Stimulated activated CD4-positive, alpha-beta T cell treated with anti-CD3 and anti-CD28 coated beads, Interleukin-2, amount 100 ng/mL, for 4 hours (primary cell): ENCODE measurements at places on chromosomes 13 and 19.

GRCh38 chr19:34733266-34733745 is 737 bp upstream of the ZNF181 start:
- DNase-seq, result no peak

DNA sequence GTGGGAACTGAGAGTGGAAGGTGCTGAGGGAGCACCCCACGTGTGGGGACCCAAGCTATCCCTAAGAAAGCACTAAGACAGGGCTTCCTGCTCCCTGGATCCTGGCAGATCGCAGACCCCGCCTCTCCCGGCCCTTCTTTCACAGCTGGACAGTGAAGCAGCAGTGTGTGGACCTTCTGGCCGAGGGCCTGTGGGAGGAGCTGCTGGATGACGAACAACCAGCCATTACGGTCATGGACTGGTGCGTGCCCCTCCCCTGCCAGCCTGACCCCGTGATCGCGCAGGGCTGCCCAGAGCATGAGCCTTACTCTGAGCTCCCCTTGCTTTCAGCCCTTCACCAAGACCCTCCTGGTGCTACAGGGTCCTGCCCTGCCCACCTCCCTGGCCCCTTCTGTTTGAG is 2.3 kb downstream of the NCCRP1 start:
- DNase-seq, result no peak

- DNase-seq, result no peak
These were observed 2.9 kb downstream of the ZNF665 start for GRCh38 chr19:53190253-53190652.

GRCh38 chr19:35293363-35293739 is 1.4 kb downstream of the MAG start:
- no peak for DNase-seq

- DNase-seq, result no peak
These were observed 699 bp downstream of the MEGF8 start for GRCh38 chr19:42325896-42326771.

DNA sequence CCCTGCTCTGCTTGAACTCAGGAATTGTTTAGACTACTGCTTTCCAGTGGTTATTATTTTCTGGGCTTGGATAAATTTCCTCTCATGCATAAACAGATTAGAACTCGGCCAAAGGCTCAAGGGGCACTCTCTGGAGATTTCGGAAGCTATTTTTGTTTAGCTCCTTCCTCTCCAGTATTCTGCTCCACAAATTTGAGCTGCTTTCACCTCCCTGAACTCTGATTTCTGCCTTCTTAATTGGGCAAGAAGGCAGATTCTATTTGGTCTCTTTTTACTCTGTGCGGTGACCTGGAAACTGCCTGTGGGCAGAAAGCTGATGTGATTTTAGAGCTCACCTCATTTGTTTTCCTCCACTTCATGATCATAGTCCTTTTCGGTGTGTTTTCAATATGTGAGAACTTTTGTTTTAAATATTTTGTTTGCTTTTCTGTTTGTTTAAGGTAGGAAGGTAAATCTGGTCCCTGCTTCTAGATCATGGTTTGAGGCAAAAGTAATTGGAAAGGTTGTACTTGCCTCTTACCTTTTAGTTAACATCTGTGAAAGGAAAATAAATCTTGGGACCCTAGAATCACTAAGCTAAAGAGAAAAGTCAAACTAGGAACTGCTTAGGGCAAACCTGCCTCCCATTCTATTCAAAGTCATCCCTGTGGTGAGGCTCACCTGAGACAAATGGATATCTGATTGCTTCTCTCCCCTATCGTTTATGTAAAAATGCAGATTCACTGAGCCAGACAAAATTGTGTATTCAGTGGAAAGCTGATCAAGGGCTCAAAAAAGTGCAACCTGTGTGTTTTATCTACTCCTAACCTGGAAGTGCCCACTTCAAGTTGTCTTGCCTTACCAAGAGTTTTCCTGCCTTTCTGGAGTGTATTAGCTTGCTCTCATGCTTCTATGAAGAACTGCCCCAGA is 714.7 kb upstream of the PCDH20 start:
- no peak for DNase-seq

DNA sequence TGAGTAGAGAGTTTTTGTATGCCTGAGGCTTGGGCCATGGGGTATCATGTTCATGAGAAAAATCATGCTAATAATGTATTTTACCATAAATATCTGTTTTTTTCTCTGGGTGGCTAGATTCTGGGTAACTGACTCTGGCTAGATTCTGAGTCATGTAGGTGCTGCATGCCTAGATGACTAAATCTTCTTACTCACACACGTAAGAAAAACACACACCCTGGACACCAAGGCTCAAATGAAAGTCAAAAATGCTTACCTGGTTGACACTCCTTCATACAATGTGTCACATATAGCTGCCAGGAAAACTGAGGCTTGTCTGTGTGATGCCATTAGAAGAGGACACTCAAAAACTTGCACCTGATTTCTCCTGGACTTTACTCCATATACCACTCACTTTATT is 597.4 kb upstream of the SLITRK1 start:
- DNase-seq, result no peak

DNA sequence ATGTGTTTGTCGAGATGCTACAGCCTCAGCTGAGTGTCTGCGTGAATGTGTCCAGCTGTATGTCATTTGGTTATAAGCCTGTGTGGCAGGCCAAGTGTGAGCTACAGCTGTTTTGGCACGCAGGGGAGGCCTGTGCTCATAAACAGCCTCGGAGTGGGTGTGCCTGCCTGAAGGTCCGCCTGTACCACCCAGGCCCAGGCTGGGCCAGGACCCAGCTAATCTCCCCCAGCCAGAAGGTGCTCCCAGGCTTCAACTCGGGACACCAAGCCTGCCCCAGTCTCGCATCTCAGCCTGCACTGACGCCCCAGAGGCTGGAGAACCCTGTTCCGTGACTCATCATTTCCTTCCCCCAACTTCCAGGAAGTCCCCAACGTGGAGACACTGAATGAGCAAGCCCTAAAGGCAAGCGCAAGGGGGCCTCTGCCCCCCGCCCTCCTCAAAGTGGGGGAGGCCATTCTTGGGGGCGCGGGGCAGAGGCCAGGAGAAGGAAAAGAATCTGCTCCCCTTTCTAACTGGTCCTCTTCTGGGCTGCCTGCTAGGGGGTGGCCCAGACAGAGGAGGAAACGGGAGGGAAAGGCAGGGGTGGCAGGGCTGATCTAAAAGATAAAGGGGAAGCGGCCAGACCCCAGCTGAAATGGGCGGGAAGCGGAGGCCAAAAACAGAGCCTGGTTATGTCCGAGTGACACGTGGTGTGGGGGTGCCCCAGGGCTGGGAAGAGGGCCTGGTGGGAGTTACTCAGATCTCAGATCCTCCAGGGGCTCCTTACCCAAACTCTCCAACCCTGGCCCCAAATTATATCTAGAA is 2.0 kb downstream of the SLC1A5 start:
- DNase-seq, result peak; percentile 90

GRCh38 chr19:45922281-45922680 is 7.7 kb upstream of the NANOS2 start:
- DNase-seq, result no peak

GRCh38 chr13:113115363-113116205 is 7.0 kb upstream of the F10 start:
- no peak for DNase-seq

DNA sequence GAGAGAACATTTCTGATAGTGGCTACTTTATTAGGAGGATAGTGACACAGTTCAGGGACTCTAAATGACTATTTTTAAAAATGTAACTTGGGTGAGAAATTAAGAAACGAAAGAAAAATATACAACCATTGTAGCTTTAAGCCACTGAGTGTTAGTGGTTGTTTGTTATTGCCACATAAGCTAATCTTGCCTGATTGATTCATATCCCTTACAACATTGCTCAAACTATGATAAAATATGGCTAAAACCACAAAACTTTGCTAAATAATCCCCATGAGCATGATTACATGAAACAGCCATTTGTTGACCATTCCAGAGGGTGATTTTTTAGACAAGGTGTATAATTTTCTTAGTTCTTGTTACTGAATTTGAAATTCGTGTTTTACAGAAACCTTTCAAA is 343.4 kb downstream of the SLITRK5 start:
- no peak for DNase-seq

DNA sequence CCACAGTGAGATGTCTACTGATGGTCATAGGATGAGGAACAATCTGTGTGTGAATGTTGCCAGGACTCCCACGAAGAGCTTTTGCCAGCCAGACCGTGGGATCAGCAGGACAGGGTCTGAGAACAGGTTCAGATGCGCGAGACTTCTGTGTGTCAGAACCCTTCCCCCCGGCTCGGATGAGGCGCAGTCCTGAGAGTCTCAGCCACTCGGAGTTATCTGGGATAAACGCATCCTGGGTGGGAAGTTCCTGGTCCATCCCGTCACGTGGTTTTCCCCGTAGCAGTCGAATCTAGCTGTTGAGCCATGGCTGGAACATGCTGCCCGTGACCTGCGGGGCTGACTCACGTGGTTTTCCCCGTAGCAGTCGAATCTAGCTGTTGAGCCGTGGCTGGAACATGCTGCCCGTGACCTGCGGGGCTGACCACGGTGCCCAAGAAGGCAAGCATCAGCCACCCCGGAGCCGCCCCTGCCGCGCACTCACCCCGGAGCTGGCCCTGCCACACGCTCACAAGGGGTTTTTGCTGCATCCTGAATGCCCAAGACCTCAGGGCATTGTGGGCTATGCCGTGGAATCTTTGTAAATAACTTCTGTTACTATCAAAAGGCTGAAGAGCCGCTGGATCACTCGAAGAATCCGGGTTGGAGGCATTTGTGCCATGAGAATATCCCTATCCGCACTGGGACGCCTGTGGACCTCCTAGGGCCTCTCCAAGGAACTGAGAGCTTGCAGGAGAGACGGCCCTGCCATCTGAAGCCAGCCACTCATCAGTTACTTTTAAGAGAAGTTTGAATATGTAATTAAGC is 130.8 kb upstream of the MCF2L start:
- DNase-seq, result no peak
